Activated naive CD4-positive, alpha-beta T cell treated with anti-CD3 and anti-CD28 coated beads, Interleukin-2, amount 10 ng/mL, durations not matched to agents 7 days and 5 days (primary cell): ENCODE measurements at places on chromosomes 6 and 20.

DNA sequence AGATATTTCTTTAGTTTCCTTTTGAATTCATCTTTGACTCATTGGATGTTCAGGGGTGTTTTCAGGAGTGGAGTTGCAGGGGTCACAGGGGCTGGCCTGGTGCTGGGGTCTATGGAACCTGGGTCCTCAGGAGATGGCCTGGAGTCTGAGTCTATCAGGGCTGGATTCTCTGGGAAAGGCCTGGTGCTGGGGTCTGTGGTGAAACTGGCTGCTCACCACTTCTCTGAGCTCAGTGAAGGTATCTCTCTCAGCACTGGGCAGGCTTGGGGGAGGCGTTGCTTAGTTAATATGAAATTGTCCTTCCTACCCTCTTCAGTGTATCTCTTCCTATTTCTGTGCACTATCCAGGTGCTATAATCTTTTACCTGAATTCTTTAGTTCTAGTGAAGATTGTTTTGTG is 83.1 kb upstream of the SLC24A3 start:
- no peak for DNase-seq
- H3K4me3 ChIP-seq: no peak overlapping the region
- H3K4me1 ChIP-seq: no peaks in the 10 kb centered on the region
- H3K36me3 ChIP-seq: no peaks in the 10 kb centered on the region

DNA sequence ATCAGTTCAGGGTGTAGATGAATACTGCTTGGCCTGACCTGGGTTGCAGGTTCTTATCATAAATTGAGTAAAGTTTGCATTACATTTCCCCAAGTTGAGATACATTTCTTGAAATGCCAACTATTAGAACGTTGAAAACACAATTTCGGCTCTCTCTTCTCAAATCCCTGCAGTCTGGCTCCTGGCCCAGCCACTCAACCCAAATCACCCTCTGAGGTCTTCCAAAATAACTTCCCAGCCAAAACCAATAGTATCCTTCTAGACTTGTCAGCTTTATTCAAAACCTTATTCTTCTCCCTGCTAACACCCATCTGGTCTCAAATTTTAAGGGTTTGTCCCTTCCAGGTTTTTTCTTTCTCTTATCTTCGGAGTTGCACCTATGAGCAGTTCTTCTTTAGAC is 263.6 kb downstream of the EYA4 start:
- H3K36me3 ChIP-seq: no peaks in the 10 kb centered on the region
- H3K4me3 ChIP-seq: no peak overlapping the region
- H3K27me3 ChIP-seq: no peaks in the 10 kb centered on the region
- H3K27ac ChIP-seq: no peak overlapping the region

GRCh38 chr20:49701241-49701790 is 12.4 kb downstream of the B4GALT5 start:
- H3K27ac ChIP-seq: no peak overlapping the region
- no peak overlapping the region for H3K4me3 ChIP-seq
- H3K4me1 ChIP-seq: peaks cover 29% of the 10 kb centered on the region
- H3K27me3 ChIP-seq: no peaks in the 10 kb centered on the region
- DNase-seq: no peak
- H3K36me3 ChIP-seq: no peaks in the 10 kb centered on the region

DNA sequence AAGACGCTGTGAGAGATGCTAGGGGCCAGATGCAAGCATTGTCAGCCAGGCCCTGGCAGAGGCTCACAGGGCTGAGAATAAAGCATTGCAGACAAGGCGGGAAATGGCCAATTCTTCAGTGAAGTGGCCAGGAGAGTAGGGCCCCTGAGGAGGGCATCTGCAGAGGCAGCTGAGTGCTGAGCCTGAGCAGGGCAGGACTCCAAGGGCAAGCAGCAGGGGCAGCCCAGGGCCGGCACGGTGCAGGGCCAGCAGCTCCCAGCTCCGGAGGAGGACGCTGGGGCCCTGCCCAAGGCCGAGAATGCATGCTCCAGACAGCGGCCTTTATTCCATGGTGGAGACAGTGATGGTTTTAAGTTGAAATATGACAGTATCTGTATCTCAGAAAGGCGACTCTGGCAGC is 305.5 kb downstream of the FOXC1 start:
- no peaks in the 10 kb centered on the region for H3K4me1 ChIP-seq
- peaks cover 2% of the 10 kb centered on the region for H3K36me3 ChIP-seq
- no peak overlapping the region for H3K27ac ChIP-seq
- no peak overlapping the region for H3K4me3 ChIP-seq
